ENCODE measurements at places on chromosomes 3 and 15.

- no peak for DNase-seq
Measured at GRCh38 chr3:117510396-117510795, 800.8 kb downstream of the TUSC7 start.

DNA sequence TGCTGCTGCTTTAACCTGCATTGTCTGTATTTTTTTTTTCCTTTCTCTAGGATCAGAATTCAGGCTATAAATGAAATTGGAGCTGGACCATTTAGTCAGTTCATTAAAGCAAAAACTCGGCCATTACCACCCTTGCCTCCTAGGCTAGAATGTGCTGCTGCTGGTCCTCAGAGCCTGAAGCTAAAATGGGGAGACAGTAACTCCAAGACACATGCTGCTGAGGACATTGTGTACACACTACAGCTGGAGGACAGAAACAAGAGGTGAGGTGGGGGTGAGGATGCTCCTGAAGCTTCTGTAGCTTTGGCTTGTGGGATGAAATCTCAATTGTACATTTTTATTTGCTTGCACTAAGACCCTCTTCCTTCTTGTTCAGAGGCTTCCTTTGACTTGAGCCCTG lies 85.7 kb downstream of the GHSR start:
- no peak for DNase-seq

- DNase-seq = no peak
Measured at GRCh38 chr3:184645336-184645735, 66.5 kb downstream of the MAGEF1 start.

- peak; percentile 72 for DNase-seq
Measured at GRCh38 chr3:134242649-134243617, 7.7 kb downstream of the RYK start.

- no peak for DNase-seq
Measured at GRCh38 chr3:57903124-57903890, 104.9 kb upstream of the FLNB start.

DNA sequence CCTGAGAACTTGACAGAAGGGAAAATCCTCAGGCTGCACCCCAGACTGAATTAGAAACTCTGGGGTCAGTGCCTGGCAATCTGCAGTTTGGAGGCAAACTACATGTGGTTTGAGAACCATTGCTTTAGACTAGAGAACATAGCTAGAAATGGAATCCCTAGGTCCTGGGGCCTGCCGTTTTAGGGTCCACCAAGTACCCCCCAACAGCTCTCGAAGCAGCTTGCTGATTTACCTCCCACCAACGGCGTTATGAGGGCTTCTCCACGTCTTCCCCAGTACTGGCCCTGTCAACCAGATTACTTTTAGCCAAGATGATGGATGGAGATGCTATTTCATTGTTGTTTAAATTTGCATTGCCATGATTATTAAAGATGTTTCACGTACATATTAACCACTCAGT lies 272.5 kb downstream of the XXYLT1 start:
- DNase-seq = no peak

DNA sequence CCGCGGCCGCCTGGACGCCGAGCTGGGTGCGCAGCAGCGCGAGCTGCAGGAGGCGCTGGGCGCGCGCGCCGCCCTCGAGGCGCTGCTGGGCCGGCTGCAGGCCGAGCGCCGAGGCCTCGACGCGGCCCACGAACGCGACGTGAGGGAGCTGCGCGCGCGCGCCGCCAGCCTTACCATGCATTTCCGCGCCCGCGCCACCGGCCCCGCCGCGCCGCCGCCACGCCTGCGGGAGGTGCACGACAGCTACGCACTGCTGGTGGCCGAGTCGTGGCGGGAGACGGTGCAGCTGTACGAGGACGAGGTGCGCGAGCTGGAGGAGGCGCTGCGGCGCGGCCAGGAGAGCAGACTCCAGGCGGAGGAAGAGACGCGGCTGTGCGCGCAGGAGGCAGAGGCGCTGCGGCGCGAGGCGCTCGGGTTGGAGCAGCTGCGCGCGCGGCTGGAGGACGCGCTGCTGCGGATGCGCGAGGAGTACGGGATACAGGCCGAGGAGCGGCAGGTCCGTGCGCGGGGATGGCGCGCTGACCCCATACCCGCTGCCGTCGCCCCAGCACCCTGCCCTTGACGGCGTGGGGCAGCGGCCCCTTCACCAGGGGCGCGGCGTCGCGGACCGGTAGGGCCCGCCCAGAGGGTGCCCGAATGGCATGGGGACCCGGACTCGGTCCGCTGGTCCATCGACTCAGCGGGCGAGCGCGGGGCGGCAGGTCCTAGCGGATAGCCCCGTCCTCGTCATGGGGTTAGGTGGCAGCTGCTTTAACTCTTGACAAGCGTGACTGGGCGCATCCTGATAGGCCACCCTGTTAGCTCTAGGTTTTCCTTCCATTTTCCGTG lies 848 bp downstream of the SYNM start:
- no peak for DNase-seq

DNA sequence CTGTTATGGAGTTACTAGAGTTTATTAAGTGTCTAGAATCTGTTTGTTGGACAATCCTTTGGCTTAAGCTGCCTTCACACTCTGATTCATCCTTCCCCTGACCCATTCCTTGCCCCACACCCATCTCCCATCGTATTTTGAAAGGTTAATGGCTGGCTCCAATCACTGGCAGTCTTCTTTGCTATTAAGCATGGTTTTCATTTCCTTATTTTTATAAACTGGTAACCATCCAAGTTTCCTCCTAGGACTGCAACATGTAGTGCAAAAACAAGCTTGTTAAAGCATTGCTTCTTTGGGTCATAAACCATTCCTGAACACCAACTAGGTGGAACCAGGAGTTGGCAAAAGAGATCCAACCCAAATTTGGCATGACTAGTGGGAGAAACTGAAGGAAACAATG lies 148.4 kb downstream of the DTWD1 start:
- DNase-seq = no peak

DNA sequence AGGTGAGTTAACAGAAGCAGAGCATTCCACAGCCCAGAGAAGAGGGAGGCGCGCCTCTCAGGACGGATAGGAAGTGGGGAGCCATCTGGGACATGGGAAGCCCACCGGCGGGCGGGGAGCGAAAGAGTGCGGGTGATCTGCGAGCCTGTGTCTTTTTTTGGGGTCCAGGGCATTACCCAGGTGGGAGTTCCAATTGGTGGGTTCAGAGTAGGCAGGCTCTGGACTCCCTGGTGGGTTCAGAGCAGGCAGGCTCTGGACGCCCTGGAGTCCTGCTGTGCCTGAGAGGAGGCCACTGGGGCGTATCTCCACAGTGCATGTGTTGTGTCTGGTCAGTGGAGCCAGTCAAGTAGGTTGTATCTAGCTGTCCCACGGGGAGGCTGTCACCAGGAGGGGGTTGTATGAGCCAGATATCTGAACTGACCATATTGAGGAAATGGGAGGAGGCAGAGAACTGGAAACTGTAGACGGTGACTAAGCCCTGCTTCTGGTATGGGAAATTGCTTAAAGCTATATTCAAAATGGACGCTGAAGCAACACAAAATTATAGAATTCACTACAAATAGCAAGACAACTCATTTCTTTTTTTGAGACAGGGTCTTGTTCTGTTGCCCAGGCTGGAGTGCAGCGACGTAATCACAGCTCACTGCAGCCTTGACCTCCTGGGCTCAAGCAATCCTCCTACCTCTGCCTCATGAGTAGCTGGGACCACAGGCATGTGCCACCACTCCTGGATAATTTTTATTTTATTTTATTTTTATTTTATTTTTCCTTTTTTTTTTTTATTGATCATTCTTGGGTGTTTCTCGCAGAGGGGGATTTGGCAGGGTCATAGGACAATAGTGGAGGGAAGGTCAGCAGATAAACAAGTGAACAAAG lies 34.5 kb upstream of the CHST2 start:
- no peak for DNase-seq

GRCh38 chr3:31533169-31534064 lies 692 bp downstream of the STT3B start:
- no peak for DNase-seq

Measured in fibroblast of the conjunctiva (primary cell).